ENCODE measurements at places on chromosomes 7 and 10.

DNA sequence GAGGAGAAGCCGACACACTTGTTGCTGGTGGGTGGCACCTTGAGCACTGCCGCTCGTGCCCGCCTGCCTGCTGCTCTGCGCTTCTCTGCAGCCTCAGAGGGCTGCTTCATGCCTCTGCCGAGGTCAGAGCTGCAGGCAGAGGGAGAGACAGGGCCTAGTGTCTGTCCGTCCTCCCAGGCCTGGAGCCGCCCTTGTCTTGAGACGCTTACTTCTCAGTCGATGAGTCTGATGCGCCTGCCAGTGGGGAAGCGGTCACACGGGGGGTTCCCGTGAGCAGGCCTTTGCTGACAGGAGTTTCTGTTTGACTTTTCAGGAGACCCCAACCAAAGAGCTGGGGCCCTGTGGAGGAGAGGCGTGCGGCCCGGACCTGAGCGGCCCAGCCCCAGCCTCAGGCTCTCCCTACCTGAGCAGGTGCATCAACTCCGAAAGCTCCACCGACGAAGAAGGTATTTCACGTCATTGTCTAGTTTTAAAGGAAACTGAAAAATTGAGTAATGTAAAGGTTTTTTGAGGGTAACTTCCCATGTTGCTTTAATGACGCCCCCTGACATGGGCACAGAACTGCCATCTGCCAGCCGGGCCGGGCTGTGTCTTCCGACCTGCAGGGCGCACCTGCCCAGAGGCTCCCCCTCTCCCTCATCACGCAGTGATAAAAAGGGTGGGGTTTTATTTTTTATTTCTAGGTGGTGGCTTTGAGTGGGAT, 7.8 kb upstream of the BHLHA15 start:
- no peak for DNase-seq

DNA sequence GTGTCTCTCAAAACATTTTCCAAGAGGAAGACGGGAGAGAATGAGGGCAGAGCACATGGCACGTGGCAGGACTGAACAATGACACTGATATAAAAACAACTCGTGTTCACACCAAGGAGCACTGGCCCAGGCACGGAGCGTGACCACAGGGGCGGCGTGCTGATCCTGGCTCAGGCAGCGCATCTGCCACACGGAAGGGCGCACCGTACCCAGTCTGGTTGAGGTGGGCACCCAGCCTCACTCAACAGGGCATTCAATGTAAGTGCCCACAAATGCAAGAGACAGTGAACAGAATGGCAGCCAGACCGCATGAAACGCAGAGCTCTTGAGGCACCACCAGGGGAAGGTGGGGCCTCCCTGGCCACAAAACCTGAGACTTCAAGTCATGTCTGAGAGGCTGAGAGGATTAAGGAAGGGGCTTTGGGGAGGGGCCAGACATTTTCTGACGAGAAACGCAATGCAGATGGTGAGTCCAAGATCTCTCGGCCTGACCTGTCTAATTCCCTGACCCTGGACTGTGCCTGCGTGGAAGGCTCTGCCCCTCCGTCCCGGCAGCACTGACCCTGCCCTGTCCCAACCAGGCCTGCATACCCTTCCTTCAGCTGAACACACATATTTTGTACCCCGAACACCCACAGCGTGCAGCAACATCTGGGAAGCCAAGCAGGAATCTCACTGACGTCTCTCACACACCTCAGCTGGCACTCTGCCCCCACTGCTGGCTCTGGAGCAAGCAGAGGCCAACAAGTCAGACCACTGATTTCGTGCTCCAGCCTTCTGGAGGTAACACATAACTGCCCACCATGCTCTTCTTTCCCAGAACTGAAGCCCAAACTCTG, 35.5 kb downstream of the VOPP1 start:
- DNase-seq = no peak

- DNase-seq = no peak
Observed at GRCh38 chr10:17092216-17092944, 37.2 kb downstream of the CUBN start.

- DNase-seq = no peak
Observed at GRCh38 chr7:3300221-3300650, 816 bp upstream of the SDK1 start.

DNA sequence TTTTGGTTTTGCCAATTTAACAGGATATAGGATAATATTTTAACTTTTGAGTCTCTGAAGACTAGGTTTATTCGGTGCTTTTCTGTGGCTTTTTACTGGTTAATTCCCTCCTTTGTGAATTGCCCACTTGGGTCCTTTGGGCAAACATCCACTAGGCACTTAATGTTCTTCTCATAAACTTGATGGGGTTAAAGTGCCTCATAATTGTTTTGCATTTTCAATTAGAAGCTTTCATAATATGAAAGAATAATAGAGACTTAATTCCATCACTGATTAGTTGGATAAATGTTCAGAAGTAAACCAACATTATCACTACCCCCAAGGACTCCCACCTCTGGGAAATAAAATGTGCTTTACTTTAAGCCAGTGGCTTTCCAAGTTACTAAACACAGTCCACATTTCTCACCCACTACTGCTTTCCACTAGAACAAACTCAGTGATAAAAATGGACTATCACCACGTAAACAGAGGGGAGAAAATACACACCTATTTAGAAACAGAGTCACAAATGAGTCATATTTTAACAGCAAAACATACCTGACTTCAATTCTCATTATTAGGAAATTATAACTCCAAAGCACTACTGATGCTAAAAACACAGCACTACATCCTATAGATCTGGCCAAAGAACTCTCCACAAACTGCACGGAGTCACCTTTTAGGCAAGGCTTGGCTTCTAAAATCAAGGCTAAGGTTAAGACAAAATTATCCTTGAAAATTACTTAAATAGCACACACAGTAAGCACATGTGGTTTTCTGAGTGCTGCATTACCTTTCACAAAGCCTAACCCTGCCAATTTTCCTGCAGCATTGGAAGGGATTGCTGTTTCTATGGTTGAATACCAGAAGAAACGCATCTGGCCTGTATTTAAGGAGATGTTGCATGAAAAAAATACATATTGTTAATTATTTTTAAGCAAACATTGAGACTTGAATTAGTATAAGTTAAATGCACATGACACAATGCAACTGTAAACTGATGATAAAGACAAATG, 41.2 kb downstream of the PARD3 start:
- no peak for DNase-seq

- no peak for DNase-seq
Observed at GRCh38 chr7:131948434-131949053, 392.1 kb upstream of the PODXL start.

All from sciatic nerve (tissue), 2 donors.